ENCODE measurements at places on chromosomes 5 and 9.

GRCh38 chr9:109422641-109423040 lies 75.5 kb downstream of the PTPN3 start:
- no peak for DNase-seq

DNA sequence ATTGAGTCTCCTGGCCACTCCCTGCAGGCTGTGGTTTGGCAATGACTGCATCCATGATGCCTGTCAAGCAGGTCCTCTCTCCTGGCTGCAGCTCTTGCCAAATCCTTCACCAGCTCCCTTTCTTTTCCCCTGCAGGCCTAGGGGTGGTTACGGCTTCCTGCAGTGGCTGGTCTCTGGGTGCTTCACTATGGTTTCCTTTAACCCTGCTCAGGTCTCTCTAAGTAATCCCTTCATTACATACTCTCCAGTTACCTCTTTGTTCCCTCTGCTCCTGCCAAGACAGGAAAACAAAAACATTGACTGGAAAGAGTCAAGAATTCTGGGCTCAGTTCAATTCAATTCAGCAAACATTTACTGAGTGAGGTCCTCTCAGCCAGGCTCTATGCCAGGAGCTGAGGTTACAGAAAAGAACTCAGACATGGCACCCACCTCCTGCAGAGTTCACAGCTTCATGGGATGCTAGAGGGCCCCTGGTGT lies 19.8 kb upstream of the PTPN3 start:
- DNase-seq = no peak

DNA sequence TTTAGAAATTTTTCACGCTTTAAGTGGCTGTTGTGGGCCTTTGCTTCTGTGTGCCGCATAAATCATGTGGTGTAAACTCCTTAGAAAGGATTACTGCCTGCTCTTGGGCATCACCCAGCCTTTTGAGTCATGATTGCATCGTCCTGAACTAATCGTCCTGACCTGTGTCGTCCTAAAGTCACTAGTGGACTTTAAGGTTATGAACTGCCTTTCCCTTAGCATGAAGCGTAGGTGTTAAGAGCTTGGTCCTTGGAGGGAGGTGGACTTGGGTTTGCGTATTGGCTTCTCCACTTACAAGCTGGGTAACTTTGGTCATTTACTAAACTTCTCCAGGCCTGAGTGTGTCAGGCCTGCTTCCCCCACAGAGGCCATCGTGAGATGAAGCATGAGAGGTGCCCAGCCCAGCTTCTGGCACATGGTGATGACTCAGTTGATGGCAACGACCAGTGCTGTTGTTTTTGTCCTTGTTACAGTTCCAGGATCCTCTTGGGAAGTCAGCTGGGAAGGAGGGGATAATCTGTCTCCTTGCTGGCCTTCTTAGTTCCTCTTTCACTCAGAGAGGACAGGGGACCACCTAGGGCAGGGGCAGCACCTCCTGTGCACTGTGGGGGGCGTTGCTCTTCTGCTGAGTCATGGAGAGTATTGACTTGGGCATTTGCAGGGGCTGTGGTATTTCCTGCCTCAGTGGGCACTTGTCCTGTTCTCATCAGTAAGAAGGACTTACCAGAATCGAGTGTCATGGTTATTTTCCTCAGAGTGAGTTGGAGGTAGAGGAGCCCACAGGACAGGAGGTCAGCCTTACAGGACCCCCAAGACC lies 54.2 kb upstream of the NCS1 start:
- DNase-seq = no peak

- no peak for DNase-seq
Measured at GRCh38 chr5:123209502-123210027, 120.5 kb downstream of the PRDM6 start.

- no peak for DNase-seq
Measured at GRCh38 chr9:71764463-71764862, 3.9 kb downstream of the CEMIP2 start.

GRCh38 chr5:54476682-54477081 lies 21.2 kb downstream of the HSPB3 start:
- no peak for DNase-seq

DNA sequence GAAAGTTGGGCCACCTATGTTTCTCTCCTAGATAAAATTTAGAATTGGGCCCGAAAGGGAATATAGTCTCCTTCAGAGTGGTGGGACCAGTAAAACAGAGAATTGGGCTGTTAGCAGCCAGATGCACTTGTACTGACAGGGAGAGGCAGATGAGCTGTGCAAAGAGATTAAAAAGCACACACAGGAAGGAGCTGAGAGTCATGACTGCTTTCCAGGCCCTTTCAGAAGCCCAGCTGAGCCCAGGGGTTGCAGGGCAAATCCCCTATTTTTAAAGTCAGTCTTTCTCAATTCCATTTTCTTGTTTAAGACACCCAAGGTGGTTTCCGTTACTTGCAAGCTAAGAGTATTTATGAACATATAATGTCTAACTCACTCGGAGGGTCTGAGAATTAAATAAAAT lies 130.4 kb downstream of the PRELID2 start:
- no peak for DNase-seq

GRCh38 chr5:53381-54174 lies 38.4 kb upstream of the PLEKHG4B start:
- DNase-seq = no peak

- DNase-seq = no peak
Measured at GRCh38 chr9:131429121-131430012, 35.5 kb downstream of the PRRC2B start.

GRCh38 chr5:148426514-148426913 lies 42.8 kb downstream of the FBXO38 start:
- no peak for DNase-seq

All from effector CD8-positive, alpha-beta T cell (primary cell).